OCI-LY7 (cell line): ENCODE measurements at places on chromosomes 6 and 20.

DNA sequence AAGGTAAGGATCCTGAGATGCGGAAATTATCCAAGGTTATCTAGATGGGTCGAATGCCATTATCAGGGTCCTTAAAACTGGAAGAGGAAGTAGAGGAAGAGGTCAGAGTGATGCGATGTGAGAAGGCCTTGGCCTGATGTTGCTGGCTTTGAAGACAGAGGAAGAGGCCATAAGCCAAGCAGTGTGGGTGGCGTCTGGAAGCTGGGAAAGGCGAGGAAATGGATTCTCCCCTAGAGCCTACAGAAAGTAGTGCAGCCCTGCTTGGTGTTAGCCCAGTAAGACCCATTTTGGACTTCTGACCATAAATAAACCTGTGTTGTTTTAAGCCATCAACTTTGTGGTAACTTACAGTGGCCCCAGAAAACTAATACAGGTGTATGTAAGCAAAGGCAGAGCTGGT, 2.0 kb downstream of the SRXN1 start:
- DNase-seq, result no peak

GRCh38 chr6:123604067-123604466, 32.7 kb downstream of the TRDN start:
- no peak for DNase-seq

DNA sequence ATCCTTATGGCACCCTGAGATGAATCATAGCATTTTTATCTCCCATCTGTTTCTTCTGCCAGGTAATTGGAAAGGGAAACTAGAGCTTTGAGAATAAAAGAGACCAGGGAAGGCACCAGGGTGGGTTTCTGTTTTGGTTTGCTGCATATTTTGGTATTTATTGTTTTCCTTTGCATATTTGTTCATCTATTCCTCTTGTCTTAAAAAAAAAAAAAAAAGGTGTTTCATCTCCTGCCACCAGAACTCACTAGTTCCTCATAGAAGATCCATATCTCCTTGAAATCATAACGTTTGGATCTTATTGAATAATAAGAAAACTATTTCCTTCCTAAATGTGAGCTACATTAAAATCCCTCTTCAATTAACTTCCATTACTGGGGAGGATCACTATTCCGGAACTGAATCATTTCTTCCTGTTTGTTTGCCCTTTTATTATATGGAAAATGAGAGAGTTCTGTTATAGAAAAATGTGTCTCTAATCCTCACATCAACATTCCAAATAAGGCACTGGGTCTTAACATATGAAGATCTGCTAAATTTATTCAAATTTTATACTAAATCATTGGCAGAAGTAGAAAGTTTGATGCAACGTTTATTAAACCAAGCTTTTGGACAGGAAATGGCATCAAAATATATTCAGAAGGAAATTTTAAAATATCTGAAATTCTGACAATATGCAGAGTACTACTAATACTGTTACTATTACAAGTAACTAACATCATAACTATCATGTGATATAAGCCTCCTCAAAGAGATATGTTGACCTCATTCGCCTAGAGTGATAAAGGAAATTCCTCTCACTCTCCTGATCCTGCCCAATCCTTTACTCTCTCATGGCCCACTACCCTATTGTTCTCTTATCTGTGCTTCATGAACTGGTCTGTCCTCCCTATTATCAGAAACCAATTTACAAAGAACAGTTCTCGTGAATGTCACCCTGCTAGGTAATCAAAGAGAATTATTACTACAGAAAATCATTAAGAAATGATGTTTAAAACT, 229.4 kb upstream of the RSPO3 start:
- DNase-seq, result no peak

GRCh38 chr20:56859801-56860261, 230.7 kb downstream of the TFAP2C start:
- DNase-seq, result no peak

DNA sequence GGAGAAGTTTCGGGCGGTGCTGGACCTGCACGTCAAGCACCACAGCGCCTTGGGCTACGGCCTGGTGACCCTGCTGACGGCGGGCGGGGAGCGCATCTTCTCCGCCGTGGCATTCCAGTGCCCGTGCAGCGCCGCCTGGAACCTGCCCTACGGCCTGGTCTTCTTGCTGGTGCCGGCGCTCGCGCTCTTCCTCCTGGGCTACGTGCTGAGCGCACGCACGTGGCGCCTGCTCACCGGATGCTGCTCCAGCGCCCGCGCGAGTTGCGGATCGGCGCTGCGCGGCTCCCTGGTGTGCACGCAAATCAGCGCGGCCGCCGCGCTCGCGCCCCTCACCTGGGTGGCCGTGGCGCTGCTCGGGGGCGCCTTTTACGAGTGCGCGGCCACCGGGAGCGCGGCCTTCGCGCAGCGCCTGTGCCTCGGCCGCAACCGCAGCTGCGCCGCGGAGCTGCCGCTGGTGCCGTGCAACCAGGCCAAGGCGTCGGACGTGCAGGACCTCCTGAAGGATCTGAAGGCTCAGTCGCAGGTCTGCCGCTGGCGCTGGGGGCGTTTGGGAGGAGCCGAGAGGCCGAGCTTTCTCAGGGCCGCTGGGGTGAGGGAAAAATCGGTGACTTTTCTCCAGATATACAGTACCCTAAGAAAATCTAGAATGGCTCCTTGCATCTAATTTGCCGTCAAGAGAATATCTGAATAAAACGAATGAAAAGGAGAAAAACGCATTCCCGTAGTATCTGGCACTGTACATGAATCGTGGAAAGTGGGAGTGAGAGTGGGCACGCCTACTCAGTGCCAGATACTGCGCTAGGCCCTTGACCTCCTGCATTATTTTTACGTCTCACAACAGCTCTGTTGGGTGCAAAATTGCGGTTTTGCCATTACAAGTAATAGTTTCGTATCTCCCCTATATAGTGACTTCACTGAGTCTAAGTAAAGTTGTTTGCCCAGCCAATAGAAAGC, 1.0 kb downstream of the CALHM6 start:
- no peak for DNase-seq

GRCh38 chr6:81969814-81970213, 217.3 kb upstream of the TENT5A start:
- DNase-seq, result no peak
